Fibroblast of villous mesenchyme (primary cell): ENCODE measurements at places on chromosomes 2 and 18. TPM values are rescaled to one million over a fixed set of nuclear protein-coding genes. Genes with fewer than 3 reads are reported as not detected.

The SFTPB gene
- not detected in 2 replicates for total RNA-seq

DNA sequence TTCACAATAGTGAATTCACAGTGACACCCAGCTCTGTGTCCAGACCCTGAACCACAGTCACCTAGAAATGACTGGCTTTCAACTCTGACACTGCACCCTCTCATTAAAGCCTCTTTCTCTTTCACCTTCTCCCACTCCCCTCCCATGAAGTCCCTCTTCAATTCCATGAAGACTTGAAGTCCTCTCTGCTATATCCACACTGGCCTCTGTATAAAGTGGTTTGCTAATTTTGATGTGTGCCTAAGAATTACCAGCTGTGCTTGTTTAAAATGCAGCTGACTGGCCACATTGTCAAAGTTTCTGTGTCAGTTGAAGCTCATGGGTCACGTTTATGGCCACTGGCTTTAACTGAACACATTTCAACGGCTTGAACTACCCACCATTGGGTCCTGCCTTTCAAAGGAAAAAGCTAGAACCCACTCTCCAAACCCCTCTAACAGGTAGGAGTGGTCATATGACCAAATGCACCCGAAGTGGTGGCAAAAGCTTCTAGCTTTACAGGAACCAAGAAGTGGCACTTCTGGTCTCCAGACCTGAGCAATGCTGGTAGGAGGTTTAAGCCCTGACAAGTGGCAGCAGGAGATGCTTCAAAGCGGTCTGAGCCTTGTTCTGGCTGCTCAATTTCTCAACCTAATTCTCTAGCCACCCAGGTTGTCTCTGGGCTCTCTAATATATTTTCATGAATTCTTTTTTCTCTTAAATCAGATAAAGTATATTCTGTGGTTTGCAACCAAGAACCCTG, 34.2 kb downstream of the B4GALT6 start:
- DNase-seq = no peak

GRCh38 chr2:242004223-242004901, 134.8 kb downstream of the RTP5 start:
- DNase-seq = no peak

DNA sequence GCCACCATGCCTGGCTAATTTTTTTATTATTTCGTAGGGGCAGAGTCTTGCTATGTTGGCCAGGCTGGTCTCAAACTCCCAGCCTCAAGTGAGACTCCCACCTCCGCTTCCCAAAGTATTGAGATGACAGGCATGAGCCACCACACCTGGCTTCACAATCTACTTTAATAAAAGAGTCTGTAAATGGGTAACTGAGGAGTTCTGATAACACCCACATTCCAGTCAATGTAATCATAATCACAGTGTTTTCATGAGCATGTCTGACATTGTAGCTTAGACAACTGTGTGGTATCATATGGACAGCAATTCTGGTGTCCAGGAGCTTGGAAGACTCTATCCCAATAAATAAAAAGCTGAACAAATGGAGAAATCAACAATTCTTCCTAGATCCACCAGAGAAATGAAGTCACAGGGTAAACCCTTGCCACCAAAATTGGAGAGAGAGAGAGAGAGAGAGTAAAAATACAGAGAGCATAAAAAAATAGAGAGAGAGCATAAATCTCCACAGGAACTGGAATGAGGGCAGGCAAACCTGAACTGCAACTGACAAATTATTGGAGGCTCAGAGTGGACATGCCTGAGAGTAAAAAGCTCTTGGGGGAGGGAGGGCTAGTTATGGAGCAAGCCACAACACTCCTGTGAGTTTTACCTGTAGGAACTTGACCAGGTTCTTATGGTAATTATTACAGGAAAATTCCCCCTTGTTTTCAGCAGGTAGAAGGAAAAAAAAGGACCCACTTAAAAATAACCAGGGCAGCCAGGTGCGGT, 12.4 kb upstream of the NBEAL1 start:
- DNase-seq = no peak

- DNase-seq = peak; percentile 40
Measured at GRCh38 chr2:173574324-173575112, 219.8 kb downstream of the CDCA7 start.

DNA sequence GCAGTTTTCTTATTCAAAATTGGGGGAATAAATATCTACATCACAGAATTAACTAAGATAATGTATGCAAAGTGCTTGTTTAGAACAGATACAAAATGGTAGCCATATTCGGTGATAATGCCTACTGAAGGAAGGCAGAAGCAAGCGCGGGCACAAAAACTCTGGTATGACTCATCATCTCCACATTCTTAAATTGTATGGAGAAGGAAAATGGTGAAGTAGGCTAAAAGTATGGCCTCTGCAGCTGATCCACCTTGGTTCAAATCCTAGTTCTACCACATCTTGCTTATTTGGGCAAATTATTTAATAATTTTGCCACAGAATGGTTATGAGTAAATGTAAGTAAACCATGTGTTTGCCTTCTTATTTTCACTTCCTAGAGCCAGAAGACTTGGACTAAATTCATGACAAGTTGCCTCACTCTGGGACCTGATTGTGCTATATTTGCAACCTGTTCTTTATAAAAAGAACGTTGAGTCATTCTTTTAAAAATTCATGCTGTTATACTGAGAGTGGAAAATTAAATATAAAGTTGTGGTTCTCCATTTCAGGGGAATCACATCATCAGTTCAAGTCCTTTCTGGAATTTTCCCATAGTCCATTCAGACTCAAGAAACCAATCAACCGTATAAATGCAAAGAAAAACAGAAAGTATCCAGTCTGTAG, 9.0 kb upstream of the CDK15 start:
- peak; percentile 21 for DNase-seq

DNA sequence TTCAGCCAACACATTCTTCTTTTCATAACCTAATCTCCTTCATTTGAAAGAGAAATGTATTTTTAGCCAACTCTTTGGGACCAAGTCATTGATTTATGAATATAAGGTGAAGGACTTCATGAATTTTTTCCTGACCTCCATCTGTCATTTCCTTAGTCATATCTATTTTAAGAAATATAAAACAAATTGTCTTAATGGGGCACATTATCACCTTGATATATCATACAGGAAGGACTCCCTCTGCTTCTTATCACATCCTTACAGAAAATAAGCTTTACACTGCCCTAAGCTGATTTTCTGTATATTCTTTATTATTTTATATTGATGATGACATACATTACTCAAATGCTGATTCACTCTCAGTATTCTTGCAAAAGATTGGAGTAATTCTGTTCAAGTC, 1076.2 kb downstream of the TDRD15 start:
- DNase-seq = no peak

GRCh38 chr2:57516698-57517340, 529.8 kb upstream of the VRK2 start:
- DNase-seq = peak; percentile 48

GRCh38 chr2:167697948-167698347, 549.4 kb downstream of the STK39 start:
- DNase-seq = peak; percentile 10

DNA sequence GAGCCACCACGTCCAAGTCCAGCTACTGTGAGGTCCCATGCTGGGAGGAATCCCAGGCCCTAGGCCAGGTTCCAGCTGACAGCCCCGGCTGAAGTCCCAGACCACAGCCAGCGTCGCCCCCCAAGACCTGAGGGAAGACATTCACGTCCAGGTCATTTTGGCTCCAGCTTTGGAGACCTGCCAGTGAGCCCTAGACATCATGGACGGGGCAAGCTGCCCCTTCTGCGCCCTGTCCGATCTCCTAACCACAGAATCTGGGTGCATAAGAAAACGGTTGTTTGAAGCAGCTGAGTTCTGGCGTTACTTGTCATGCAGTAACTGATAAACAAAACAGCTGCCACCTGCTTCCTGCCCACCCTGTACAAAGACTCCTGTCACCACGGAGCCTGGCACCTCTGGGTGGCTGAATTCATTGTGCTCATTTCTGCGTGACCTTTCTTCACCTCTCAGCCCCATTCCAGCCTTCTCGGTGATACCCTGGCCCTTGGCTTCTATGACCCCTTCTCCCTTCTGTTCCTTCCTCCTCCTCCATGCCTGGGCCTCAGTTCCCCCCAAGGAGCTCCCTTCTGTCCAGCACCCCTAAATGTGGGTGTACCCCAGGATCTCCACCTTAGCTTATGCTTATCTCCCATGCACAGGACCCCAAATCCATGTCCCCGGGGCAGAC, 72.6 kb upstream of the SMAD7 start:
- DNase-seq = no peak

DNA sequence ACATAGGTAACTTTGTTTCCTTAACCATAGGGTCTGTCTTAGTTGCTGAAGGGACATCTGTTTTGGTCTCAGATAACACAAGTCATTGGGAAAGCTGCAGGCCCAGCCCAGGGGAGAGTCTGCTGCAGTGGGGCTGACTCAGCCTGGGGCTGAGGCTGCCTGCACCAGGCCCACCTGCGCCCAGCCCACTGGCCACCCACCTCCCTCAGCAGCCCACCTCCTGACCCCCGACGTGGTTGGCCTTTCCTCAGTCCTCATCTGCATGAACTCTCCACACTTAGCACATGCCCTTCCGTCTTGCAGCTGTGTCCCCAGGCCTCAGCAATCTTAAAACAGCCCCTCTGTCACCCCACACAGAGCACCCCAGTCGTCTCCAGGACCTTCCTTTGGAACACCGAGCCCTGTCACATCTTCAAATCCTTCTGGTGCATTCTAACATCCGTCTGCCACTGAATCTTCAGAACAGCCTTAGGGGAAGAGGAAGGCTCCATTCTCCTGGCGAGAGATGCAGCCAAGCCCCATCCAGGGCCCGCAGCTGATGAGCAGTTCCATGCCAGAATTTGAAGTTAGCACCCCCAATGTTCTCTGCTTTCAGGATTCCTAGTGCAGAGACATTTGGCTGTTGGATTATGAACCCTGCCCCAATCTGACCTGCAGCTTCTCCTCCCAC, 231.4 kb downstream of the SEPTIN10 start:
- DNase-seq = no peak

DNA sequence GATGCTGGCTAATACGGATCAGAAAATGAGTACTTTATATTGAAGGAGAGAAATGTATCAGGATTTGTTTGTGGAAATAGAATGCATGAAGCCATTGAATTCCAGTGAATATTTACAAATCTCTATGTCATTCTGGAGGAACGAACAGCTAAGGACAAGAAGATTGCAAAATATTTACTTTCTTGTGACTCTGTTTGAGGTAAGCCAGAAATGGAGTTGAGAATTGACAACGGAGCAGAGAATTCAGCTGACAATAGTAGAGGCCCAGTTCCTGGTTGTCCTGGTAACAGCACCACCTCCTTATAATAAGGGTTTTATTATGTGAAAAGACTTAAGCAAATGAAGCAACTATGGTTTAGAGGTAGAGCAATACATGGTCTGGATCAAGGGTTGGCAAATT, 349.2 kb downstream of the ADCYAP1 start:
- DNase-seq = no peak

- DNase-seq = peak; percentile 1
Measured at GRCh38 chr18:11259469-11260150, 110.2 kb upstream of the PIEZO2 start.

DNA sequence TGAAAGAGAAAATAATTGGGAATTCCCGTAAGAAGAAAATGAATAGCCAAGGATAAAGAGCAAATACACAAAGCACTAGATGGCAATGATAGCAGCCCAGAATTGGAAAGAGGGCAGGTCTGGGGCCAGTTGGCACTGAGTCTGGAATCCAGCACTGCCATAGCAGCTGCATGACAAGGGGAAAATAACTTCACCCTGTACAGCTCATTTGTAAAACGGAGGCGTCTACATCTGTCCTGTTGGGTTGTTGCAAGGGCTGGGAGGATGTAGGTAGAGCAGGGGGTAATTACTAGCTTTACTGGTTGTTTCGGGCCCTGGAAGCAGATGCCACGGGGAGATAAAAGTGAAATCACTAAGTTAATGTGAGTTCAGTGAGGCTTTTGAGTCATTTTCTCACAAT, 110.0 kb upstream of the RASGRP3 start:
- DNase-seq = no peak

The TCF23 gene
- not detected in 2 replicates for total RNA-seq

- DNase-seq = no peak
Measured at GRCh38 chr2:1634681-1635341, 109.5 kb downstream of the PXDN start.

DNA sequence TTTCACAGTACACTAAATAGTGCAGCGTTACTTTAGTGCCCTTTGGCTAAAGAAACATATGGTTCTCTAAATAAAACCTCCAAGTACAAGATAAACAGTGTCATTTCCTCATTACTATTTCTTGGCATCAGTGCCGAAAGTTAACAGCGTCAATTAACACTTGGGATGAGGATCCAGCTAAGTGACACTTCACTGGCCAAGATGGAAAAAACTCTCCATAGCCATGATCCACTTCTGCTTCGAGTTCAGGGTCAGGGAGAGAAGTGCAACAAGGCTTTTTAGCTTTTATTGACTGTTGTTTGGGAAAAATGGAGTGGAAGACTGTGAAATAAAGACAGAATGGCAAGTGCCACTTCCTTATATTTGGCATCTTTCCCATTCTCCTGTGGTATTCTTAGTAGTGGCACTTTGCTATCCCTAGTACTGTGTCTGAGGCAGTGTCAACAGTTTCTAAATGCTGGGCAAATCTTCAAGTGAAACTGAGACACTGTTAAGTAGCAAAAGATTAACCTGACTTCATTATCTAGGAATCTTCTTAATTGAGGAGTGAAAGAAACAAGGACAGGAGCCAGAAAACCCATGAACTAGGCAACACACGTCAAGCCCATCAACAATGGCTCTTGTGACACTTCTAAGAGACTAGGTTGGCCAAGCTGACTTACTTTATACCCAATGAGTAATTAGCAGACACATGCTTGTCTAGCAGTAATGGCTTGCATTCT, 222.5 kb upstream of the SESTD1 start:
- peak; percentile 2 for DNase-seq

DNA sequence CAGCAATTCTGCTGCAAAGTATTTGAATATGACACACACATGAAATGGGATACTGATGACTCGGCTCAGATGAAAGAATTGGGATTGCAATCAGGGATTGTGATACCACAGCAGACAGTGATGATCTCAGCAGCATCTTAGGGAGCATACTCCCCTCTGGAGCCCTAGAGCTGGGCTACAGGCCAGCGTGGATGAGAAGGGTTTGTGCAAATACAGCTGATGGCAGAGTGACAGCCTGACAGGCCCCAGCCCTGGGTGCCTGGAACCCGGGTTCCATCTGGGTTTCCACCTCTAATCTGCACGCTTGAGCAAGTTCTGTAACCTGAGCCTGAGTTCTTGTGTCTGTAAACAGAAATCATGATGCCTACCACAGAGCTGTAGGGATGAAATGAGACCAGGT, 418.0 kb downstream of the LRATD1 start:
- no peak for DNase-seq

The SFT2D3 gene
- 4.7 and 5.8 TPM in 2 replicates for total RNA-seq

- no peak for DNase-seq
Measured at GRCh38 chr2:241733391-241734207, 831 bp upstream of the D2HGDH start.
